ENCODE measurements at places on chromosomes 5 and 9.
A peak's percentile ranks its signal among the peaks of the same experiment; 100 is the strongest.

DNA sequence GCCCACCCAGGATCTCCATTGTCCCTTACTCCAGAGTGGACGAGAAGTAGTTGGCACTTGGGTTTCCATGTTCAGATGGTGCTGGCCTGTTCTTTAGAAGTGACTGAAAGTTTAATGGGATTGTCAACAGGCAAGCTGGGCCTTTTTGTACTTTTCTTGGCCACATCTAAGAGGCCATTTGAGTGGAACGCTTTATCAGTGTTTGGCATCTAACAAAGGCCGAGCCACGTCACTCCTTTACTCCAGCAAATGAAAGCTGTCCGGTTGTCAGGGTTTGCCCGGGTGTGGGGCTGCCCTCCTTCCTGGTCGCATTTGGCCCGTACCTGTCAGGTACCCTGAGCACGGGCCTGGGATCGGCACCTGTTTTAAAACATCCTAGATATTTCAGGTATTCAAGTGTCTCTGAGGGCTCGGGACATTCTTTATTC lies 71.5 kb downstream of the RCL1 start:
- DNase-seq, result no peak

GRCh38 chr5:62896121-62896893 lies 317.7 kb downstream of the LRRC70 start:
- no peak for DNase-seq

GRCh38 chr5:136484808-136485325 lies 119.5 kb upstream of the TRPC7 start:
- DNase-seq, result no peak

DNA sequence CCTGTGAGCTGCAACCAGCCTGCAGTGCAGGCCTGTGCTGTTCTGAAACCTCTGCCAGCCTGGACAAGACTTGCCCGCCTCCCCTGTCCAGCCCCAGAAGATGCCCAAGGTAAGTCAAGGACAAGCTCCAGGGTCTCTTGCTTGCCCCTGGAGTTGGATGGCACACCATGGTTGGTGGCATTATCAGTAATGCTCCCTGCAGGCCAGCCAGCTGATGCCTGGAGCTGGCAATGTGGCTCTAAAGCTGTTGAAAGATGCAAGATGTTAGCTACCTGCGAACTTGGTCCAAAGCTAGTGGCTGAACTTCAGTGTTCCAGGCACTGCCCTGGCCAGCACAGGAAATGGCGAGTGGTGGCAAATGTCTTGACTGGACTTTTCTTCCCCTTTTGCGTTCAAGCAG lies 14.0 kb upstream of the LTC4S start:
- no peak for DNase-seq

DNA sequence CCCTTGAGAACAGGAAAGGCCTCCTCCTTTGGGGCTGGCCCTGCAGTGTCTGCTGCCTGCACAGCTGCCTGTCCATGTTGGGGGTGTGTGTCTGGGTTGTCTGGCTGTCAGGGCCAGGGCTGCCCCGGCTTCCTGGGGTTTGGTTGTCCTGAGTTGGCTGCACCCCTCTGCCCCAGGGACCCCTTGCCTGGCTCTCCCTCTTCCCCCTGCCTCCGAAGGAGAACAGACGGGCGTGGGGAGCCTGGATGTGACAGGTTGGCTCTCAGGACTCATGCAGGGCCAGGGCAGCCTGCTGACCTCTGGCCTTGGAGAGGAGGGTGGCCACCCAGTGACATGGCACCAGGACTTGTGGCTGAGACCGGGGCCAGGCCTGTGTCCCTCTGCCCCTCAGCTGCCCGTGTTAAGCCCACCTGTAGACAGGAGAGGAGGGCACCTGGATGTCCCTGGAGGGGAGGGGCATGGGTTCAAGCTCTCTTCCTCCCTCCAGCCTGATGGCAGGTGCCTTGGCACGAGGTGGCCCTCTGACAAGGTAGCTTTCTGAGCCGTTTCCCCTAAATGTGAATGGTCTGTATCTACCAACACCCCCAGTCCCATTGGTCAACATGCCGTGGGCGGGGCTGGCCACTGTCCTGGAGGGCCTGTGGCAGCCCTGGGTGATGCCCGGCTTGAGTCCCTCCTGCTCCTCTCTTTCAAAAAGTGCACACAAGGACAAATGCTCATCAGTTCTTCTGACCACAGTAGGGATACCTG lies 34.9 kb downstream of the WNK2 start:
- DNase-seq, result no peak

DNA sequence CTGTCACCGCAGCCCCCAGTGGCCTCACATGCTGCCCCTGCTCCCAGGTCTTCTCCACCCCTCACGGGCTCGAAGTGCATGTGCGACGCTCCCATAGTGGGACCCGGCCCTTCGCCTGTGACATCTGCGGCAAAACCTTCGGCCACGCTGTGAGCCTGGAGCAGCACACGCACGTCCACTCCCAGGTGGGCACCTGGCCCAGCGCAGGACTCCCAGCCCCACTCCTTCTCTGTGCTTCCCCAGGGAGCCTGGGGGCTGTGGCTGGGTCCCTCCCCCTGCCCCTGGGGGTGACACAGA lies 10.5 kb downstream of the GFI1B start:
- no peak for DNase-seq

DNA sequence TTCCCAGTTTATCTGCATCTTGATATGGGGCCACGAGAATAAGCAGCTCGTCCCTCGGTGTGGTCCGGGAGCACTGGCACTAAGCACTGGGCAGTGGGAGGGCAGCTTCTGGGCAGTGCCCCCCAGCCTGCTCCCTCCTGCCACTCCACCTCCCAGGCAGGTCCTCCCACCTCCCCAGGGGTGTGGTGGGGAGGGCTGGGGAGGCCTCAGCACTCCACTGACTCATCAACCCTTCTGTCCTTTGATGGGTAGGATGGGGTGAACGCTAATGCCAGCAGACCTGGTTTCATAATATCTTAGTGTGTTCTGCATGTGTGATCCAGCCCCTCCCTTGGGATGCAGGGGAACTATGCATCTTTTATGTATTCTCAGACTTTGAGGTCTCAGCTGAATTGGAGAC lies 62.2 kb upstream of the GNE start:
- no peak for DNase-seq

DNA sequence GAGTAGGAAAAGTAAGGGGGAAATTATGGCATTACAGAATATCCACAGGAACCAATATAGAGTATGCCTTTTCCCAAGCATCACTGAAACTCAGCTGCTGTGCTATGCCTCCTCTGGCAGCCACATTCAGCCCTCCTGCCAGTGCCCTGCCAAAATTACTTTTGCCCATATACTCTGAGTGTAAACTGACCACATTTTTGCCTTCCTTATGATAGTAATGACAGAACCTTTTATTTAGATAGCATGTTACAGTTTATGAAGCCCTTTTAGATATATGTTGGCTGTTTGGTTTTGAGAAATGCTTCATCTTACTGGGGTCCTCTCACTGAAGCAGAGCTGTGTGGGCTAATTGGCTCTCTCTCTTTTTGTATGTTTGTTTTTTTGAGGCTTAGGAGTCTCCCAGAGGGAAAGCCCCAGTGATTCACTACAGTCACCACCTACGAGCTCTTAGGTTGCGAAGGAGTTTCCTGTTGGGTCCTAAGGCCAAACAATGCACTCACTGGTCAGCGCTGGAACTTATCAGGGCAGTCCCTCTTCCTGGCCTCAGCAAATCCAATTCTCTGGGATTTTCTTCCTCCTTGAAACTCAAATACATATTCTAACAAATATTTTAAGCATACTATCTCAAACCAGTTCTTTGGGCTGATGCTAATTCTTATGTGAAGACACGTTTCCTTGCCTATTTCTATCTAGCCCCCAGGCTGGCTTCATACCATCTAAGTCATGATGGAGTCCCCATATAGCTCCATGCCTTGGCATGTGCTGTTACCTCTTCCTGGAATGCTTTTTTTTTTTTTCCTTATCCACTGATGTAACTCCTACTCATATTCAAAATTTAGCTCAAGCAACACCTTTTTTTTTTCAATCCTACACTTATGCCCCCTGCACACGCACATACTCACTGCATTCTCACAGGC lies 3.7 kb downstream of the PHF24 start:
- DNase-seq, result no peak

GRCh38 chr5:96024683-96025475 lies 63.2 kb upstream of the ELL2 start:
- DNase-seq, result no peak

GRCh38 chr5:108521841-108522506 lies 140.1 kb upstream of the FBXL17 start:
- DNase-seq, result no peak

DNA sequence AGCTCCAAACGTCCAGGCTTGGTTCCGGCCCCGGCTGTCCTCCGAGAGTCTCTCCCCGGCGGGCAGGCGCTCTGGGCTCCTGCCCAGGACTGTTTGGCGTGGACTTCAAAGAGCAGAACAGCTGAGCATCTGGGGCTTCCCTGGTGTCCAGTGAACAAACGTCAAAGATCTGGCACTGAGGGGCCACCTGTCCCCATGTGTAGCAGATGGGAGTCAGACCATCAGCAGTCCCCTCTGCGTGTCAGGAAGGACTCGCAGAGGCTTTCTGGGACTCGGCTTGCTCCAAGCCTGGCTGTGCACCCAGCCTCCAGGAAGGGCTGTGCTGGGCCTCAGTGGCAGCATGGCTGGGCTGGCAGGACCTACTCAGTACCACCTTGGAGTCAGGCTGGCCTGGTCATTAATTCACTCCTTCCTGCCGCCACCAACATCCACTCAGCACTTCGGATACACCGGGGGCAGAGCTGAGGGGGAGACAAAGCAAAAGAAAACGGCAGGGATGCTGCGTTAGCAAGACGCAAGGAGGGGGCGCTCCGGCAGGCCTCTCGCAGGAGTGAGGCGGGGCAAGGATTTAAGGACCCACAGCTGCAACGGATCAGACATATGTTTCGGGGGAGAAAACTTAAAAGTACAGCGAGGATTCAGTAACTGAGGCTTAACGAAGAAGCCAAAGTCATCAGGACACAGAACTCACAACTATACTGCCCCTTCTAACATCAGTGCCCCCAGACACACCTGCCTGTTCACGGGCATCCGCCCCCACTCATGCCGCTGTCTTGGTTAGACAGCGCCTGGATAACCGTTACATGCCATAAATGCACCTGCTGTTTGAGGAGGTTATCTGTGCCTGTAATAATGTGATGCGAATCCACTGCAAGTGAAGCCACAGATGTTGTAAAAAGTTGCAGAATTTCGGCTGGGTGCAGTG lies 164.5 kb upstream of the PHYKPL start:
- no peak for DNase-seq

- DNase-seq, result no peak
Observed at GRCh38 chr5:9698841-9699240, 68.7 kb upstream of the TAS2R1 start.

- no peak for DNase-seq
Observed at GRCh38 chr5:100896054-100896453, 7.0 kb downstream of the ST8SIA4 start.

- DNase-seq, result no peak
Observed at GRCh38 chr9:91273853-91274552, 87.7 kb downstream of the AUH start.

DNA sequence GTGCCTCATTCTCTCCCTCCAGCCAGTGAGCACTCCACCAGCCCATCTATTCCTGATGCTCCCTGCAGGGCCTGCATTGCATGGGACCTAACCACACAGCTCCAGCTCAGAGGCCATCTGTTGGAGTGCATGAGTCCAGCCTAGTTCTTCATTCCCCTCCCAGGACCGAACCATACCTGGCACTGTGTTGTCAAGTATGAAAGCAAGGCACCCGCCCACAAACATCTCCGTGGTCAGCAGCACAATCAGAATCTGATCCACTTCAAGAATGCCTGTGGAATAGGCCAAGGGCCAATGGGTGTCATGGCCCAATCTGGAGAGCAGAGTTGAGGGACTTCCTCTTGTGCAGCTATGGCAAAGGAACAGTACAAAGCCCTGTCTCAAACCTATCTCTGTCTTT lies 5.9 kb downstream of the SLC23A1 start:
- DNase-seq, result no peak

- DNase-seq, result no peak
Observed at GRCh38 chr5:142826093-142826492, 55.9 kb downstream of the ARHGAP26 start.

DNA sequence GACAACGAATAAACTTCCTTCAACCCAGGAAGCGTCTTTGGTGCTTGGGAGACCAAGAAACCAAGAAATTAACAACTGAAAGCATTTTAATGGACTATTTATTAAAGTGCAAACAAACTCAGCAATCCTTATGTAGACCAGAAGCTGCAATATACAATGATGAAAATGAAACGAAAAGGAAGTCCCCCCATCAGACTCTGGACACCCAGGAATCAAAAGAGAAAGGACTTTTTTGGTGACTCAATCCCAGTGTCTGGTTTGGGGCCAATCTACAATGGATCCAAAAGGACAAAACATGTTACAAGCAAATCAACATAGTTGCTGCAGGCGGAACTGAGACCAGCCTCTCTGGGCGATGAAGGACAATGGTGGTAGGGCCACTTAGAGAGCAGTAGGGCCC lies 39.5 kb downstream of the C9orf152 start:
- DNase-seq, result no peak

DNA sequence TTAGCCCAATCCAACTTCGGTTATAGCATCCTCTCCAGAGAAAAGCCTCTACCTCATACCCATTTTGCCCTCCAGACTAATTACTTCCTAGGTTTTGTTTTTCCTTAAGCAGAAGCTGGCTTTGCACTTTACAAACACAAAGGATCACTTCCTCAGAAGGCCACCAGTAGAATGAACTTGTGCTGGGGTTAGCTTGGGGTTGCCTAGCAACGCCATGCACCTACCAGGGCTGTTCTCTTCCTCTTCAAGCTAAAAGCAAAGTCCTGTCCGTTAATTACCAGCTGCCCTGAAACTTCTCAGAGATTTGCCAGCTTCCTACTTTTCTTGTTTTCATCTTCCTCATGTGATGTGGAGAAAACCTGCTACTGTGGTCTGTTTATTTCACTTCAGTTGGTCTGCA lies 132.0 kb upstream of the WWC1 start:
- peak; percentile 25 for DNase-seq

DNA sequence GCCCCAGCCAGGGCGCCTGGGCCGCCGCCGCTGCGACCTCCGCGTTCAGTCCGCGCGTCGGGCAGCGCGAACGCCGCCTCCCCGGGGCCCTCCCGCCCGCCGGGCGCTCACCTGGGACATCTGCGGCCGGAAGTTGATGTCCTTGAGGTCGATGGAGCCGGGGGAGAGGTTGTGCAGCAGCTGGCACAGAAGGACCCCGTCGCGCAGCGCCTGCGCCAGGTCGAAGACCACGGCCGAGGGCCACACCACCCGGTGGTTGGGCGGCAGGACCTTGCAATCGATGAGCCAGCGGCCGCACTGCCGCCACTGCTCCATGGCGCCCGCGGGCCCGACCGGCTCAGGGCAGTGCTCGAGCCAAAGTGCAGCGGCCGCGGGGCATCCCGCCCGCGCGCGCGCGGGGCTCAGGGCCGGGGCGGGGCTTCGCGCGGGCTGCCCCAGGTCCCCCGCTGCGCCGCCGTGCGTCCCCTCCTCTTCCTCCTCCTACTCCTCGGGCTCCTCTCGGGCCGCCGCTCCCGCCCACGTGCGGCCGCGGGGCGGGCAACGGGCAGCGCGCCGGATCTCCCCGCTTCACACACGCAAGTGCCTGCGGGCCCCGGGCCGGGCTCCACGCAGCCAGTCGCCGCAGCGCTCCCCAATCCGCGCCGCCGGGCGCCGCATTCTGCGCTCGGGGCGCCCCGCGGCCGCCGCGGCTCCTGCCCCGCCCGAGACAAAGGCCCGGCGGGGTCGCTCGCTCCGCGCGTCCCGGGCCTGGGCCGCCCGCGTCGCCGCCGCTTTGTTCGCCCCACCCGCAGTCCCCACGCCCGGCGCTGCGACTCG lies at the start of gene VAV2:
TSS of gene VAV2 (minus strand) at position 361 of the 816 bp plus-strand sequence. CDS start at position 315, 46 bp downstream.
- DNase-seq, result no peak
